ENCODE measurements at places on chromosomes 11 and 22.

DNA sequence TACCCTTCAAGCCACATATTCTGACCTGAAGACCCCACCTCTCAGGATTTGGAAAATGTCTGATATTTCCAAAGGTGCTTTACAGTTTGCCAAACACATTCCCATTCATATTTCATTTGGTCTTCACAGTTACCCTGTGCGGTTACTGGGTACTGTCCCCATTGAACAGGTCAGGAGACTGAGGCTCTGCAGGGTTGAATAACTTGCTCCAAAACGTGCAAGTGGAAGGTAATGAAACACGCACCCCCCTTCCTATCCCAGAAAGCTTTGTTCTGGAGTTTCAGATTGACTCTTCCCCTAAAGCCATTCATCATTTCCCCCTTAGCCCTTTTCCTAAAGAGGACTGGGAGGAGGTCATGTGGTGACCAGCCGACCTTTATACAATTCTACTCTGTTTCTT, 18.8 kb downstream of the MICAL2 start:
- DNase-seq: no peak

GRCh38 chr11:1484695-1485503, 1.7 kb downstream of the MOB2 start:
- DNase-seq: no peak

- no peak for DNase-seq
Observed at GRCh38 chr11:124937336-124937935, 1.6 kb upstream of the HEPACAM start.

- peak; percentile 81 for DNase-seq
Observed at GRCh38 chr11:123616505-123617198, 37.8 kb downstream of the SCN3B start.

DNA sequence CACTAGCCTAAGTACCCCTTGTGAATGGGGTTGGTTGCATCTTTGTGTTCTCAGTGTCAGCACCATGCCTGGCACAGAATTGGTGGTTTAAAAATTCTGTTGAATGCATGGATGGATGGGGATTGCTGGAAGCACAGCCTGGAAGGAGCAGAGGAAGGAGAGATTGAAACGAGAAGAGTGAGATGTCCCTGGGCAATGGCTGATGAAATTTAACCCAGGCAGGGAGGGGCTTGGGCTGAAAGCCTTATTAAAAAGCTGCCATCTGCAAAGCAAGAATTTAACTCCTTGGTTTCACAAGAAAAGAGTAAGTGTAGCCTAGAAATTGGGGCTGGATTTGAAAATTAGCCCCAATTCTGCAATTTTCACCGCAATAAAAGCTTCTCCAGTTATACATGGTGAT, 126.7 kb downstream of the TEAD1 start:
- no peak for DNase-seq

DNA sequence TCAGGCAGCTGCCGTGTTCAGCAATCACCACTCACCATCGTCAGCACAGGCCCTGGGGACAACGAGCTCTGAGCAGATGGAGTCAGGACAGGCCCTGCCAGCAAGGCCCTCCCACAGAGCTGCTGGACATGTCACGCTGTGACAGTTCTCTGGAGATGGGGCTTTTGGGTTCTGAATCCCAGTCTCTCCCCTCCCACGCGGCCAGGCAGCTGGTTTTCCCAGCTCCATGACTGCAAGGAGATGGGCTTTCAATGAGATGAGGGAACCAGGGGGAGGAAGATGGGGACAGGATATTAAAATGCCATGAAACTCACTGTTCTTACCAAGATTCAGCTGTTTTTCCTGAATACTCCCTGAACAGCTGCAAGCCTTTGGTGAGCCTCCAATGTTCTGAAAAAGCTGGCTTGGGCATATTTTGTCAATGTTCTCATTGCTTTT, 305.9 kb downstream of the BRD1 start:
- DNase-seq: no peak

DNA sequence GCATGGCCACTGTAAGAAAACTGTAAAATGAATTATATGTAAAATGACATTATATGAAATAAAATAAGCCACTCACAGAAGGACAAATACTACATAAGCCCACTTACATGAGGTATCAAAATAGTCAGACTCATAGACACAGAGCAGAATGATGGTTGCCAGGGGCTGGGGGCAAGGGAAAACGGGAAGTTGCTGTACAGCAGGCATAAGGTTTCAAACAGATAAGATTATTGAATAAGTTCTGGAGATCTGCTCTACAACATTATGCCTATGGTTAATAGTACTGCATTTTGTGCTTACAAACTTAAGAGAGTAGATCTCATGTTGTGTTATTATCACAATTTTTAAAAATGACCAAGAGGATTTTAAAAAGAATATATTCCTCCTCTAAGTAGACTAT, 32.7 kb upstream of the HEPHL1 start:
- DNase-seq: no peak

GRCh38 chr11:100855466-100856067, 168.5 kb downstream of the ARHGAP42 start:
- DNase-seq: peak; percentile 65

GRCh38 chr11:6778518-6778917, 4.3 kb upstream of the OR2AG1 start:
- DNase-seq: no peak

GRCh38 chr11:128766591-128767081, 72.8 kb downstream of the FLI1 start:
- DNase-seq: peak; percentile 36

GRCh38 chr22:45866126-45866645, 110.8 kb downstream of the WNT7B start:
- DNase-seq: no peak

DNA sequence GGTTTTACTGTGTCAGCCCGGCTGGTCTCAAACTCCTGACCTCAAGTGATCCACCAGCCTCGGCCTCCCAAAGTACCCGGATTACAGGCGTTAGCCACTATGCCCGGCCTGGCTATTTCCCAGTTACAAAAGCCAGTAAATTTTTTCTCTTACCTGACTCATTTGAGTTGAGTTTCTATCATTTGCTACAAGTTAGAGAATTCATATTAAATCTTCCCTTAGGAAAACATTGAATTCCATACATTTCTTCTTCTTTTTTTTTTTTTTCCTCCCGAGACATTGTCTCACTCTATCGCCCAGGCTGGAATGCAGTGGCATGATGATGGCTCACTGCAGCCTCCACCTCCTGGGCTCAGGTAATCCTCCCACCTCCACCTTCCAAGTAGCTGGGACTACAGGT, 26.0 kb downstream of the CHEK2 start:
- DNase-seq: no peak

DNA sequence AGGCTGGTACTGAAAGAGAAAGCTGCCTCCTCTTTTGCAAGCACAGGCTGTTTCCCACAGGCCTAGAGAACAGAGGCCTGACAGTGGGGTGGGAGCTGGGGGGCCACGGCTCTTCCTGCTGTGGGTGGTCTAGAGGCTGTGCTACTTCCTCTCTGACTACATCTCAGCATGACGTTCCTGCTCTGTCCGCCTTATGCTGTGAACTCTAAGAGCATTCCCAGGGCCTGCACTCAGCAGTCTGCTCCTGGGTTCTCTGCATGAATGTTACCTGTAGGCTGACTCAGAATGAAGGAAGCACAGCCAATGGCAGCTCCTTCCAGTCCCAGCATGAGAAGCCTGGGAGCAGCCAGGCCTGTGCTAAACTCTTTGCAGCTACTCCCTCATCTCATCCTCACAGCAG, 534.3 kb downstream of the NTM start:
- DNase-seq: no peak

DNA sequence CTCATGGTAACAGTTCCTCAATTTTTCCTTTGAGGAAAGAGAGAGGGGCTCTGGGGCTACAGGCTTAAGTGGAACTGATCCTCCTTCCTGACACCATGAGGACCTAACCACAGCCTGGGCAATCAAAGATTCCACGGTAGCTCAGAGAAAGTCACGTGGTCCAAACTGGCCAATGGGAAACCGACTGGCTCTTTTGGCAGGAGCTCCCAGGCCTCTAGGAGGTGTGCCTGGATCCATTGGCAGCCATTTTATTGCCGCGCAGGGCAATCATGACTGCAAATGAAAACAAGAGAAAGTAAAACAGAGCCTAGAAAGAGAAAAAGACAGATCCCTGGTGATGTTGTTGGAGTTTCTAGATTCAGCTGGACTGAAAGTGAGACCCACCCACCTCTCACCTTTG, 27.3 kb upstream of the ASPHD2 start:
- no peak for DNase-seq

- DNase-seq: no peak
Observed at GRCh38 chr11:93773045-93773477, 11.0 kb upstream of the MED17 start.

GRCh38 chr11:41118521-41118920, 340.9 kb downstream of the LRRC4C start:
- no peak for DNase-seq

- no peak for DNase-seq
Observed at GRCh38 chr11:46264976-46265375, 12.5 kb upstream of the CREB3L1 start.

- no peak for DNase-seq
Observed at GRCh38 chr11:128521682-128522054, 65.7 kb downstream of the ETS1 start.

DNA sequence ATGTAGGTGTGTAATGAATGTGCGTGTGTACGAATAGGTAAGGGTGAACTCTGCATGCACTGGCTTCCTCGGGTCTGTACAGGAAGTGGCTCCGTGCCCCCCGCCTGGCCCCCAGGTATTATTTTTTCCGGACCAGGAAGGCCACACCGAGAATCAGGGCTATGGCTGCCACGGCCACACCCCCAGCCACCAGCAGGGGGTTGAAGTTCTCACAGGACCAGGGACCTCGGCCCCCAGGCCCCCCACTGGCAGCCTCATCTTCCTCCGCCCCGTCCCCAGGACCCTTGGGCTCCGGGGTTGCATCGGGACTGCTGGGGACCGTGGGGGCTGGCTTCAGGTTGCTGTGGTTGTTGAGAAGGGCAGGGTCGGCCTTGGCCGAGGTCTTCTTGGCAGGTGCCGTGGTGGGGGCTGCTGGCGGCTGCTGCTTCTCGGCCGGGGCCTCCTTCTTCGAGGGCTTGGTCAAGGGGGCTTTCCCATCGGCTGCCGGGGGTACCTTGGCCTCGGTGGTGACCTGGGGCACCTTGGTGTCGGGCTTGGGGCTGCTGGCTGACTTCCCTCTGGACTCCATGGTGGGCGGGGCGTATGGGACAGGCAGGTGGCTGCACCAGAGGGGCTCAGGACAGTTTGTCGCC, 1.8 kb downstream of the CEND1 start:
- no peak for DNase-seq

DNA sequence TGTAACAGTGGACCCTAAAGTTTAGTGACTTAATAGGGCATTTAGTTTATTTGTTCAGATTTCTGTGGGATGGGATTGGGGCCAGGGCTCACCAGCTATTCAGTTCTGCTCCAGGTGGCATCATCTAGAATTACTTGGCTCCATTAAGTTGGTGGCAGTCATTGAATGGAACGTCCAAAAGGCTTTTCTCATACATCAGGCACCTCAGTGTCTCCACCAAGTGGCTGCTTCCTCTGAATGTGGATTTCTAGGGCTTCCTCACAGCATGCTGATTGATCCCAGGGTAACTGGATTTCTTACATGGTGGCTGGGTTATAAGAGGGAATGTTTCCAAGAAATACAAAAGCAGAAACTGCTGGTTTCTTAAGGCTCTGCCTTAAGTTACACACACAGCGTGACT, 34.7 kb downstream of the USP47 start:
- no peak for DNase-seq

GRCh38 chr11:77669848-77670511, 32.4 kb upstream of the CLNS1A start:
- DNase-seq: no peak

GRCh38 chr11:44709966-44710365, 16.8 kb upstream of the TSPAN18 start:
- DNase-seq: peak; percentile 29

GRCh38 chr22:46844606-46845210, 82.3 kb downstream of the TBC1D22A start:
- DNase-seq: no peak

DNA sequence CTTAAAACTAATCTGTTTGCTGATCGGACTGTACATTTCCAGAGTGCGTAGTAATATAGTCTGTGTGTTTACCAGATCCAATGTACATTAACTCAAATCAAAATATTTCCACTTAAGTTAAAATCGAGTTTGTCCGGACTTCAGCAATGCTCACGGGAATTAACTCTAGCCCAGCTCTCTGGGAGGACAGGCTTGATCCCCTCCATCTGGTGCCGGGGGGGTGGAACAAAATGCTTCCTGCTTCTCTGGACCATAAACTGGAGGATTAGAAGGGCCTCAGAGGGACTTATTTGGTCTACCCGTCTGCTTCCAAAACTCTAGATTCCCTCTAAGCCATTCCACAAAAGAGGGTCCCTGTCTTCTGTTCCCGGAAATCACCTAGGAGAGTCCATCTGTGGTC, 511.2 kb downstream of the BUD13 start:
- no peak for DNase-seq

DNA sequence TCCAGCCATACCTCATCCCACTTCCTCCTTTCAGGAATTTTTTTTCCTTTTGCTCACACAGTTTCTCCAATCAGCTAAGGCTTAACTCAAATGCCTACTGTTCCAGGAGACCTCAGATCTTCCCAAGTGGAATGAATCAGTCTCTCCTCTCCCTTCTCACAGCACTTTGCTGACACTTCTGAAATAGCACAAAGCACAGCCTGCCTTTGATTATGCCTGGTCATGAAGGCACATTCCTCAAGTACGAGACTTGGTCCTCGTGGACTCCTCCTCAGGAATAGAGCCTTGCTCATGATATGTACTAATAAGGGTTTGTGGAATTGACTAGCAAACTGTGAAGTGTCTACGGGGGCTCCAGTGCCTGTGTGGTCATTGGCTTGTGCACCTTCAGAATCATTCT, 176.7 kb upstream of the TENM4 start:
- DNase-seq: no peak

DNA sequence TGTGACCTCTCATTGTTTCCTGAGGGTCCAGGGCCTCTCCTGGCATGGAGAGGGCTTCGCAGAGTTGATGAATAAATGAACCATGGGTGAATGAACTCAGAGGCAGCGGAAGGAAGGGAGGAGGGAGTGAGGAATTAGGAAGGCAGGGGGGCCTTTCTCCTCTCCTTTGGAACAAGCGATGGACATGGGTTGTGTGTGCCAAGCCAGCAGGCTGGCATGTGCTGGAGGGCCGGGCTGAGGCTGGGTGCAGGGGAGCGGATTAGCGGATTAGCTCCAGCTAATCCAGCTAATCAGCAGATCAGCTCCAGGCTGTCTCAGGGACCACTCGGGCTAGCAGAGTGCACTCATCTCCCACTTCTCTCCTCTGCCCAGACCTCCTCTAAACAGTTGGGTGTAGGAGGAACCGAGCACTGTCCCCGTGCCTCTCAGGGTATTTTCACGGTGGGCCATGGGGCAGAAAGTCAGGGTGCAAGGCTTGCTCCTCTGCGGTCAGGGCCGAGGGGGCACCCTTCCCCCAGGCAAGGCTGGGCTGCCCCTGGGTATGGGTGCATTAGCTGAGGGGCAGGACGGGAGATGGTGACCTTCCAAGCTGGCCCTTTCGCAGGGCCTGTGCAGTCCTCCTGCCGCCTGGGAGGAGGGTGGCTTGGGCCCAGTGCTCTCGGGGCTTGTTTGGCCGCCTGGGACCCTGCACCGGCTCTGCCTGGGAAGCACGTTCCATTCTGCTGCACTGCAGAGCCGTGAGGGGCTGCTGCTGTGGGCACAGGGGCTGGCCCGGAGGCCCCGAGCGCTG, 120.3 kb upstream of the B3GAT1 start:
- no peak for DNase-seq
